IMR-90 (cell line): ENCODE measurements at places on chromosomes 1 and 21. TPM values are rescaled to one million over a fixed set of nuclear protein-coding genes. Genes with fewer than 3 reads are reported as not detected.
A peak's percentile ranks its signal among the peaks of the same experiment; 100 is the strongest.

DNA sequence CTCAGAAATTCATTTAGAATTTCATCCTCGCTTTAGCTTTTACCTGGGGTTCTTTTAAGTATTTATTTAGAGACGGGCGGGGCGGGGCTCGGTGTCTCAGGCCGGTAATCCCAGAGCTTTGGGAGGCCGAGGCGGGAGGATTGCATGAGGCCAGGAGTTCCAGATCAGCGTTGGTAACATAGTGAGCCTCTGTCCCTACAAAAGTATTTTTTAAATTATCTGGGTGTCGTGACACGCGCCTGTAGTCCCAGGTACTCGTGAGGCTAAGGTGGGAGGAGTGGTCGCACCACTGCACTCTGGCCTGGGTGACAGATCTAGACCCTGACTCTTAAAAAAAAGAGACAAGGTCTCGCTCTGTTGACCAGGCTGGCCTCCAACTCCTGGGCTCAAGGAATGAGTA lies 942 bp upstream of the RSBN1 start:
- DNase-seq: no peak
- no peak overlapping the region for H3K27ac ChIP-seq
- H3K4me3 ChIP-seq: no peak overlapping the region
- no peaks in the 10 kb centered on the region for H3K36me3 ChIP-seq
- H3K27me3 ChIP-seq: no peaks in the 10 kb centered on the region

DNA sequence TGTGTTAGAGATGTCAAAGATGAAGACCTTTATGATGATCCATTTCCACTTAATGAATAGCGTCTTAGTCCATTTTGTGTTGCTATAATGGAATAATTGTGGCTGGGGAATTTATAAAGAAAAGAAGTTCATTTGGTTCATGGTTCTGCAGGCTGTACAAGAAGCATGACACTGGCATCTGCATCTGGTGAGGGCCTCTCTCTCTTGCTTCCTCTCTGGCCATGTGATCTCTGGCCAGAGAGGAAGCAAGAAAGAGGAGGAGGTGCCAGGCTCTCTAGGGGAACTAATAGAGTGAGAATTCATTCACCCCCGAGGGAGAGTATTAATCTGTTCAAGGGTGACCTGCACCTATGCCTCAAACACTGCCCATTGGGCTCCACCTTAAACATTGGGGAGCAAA lies 242.8 kb downstream of the DISC1 start:
- no peaks in the 10 kb centered on the region for H3K36me3 ChIP-seq
- H3K27me3 ChIP-seq: no peaks in the 10 kb centered on the region
- H3K4me3 ChIP-seq: no peak overlapping the region
- peaks cover 9% of the 10 kb centered on the region for H3K4me1 ChIP-seq

DNA sequence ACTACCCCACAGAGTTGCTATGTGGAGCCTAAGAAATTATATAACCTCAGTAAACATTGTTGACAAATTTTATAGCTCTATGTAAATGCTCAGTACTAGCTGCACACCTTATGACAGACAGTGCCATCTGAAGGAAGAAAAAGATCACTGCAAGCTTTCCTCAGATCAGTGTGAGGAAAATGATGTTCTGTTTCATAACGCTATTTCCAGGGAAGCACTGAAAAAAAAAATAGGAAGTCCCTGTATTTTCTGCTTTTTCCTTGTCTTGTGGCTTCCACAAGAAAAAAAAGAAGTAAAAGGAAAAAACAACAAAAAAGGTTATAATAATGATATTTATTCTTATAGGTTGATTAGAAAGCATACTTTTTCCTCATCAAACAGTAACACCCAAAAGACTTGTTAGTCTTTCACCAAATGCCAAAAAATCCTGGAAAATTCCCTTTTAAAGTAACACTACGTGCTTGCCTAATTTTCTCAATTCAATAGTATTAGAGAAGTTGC lies 23.2 kb downstream of the LYST start:
- H3K4me1 ChIP-seq: no peaks in the 10 kb centered on the region; the same call in 1 of the 2 replicates
- peak; percentile 68 for DNase-seq
- no peaks in the 10 kb centered on the region for H3K36me3 ChIP-seq
- H3K27me3 ChIP-seq: no peaks in the 10 kb centered on the region
- no peak overlapping the region for H3K27ac ChIP-seq

- no peak overlapping the region for H3K27ac ChIP-seq
- H3K4me1 ChIP-seq: no peaks in the 10 kb centered on the region; the same call in 1 of the 2 replicates
- no peak overlapping the region for H3K4me3 ChIP-seq
- no peaks in the 10 kb centered on the region for H3K27me3 ChIP-seq
Observed at GRCh38 chr1:222583079-222583478, 6.7 kb downstream of the TAF1A start.

GRCh38 chr1:226304291-226304955 lies 4.5 kb downstream of the LIN9 start:
- no peak overlapping the region for H3K27ac ChIP-seq
- no peaks in the 10 kb centered on the region for H3K36me3 ChIP-seq
- no peak overlapping the region for H3K4me3 ChIP-seq
- H3K4me1 ChIP-seq: peaks cover 2% of the 10 kb centered on the region; the same call in 1 of the 2 replicates
- DNase-seq: no peak

TMEM51 gene
- 2.7 and 3.6 TPM in 2 replicates for total RNA-seq

DNA sequence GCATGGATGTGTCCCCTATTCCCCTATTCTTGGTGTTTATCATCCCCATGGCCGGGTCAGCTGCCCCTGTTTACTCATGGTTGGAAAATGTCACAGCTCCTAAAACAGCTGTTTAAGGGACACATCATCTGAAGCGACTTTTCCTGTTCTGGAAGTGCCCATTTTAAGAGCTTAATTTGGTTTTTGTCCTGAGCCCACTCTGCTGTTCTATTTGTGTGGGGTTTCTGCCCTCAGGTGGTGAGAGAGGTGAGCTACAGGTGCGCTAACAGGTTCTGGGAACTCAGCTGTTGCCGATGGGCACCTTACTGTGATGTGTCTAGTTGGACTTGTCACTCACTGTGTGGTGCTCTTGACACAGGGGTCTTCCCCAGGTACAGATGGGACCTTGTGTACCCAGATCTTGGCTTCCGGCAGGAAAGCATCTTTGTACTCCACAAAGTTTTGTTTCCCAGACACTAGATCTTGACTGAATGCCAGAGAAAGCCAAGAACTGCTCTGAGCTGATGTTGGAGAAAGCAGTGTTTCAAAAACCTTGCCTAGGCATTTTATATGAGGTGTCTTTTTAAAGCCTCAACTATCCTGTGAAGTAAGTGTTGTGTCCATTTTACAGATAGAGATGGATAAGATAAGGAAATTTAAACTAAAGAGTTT lies 59.0 kb upstream of the CD1D start:
- DNase-seq: peak; percentile 46
- H3K27me3 ChIP-seq: peaks cover 36% of the 10 kb centered on the region
- no peaks in the 10 kb centered on the region for H3K36me3 ChIP-seq
- H3K4me3 ChIP-seq: no peak overlapping the region
- H3K27ac ChIP-seq: no peak overlapping the region
- H3K4me1 ChIP-seq: no peaks in the 10 kb centered on the region; the same call in 1 of the 2 replicates

LRRC53 gene
- total RNA-seq: not detected in 2 replicates

DNA sequence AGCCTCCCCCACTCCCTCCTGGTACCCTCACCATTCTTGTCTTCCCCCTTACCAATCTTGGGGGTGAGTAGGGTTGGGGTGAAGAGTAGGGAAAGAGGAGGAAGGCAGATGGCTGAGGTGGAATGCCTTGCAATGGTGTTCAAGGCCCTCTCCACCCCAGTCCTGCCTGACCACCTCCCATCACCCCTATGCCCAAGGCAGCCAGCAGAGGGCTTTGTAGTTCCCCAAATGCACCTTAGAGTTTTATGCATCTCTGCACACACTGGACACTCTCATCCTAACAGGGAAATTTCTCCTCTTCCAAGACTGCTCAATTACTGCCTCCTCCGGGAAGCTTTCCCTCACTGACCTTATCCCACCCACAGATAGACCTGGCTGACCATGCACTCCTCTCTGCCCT lies 15.4 kb downstream of the KIF17 start:
- no peaks in the 10 kb centered on the region for H3K36me3 ChIP-seq
- H3K27ac ChIP-seq: no peak overlapping the region
- no peak overlapping the region for H3K4me3 ChIP-seq
- peaks cover 12% of the 10 kb centered on the region for H3K4me1 ChIP-seq
- peak; percentile 39 for DNase-seq

PLA2G5 gene
- total RNA-seq: not detected in 2 replicates

- no peak overlapping the region for H3K4me3 ChIP-seq
- H3K27me3 ChIP-seq: no peaks in the 10 kb centered on the region
- H3K27ac ChIP-seq: no peak overlapping the region
- H3K36me3 ChIP-seq: peaks cover 89% of the 10 kb centered on the region
- H3K4me1 ChIP-seq: peaks cover 50% of the 10 kb centered on the region
Observed at GRCh38 chr1:180169640-180170195, 15.0 kb downstream of the QSOX1 start.

TMEM240 gene
- 1.1 and 1.6 TPM in 2 replicates for total RNA-seq

LCE1B gene
- not detected in 2 replicates for total RNA-seq

MCOLN2 gene
- total RNA-seq: 0.54 and 1.1 TPM in 2 replicates

- no peak overlapping the region for H3K4me3 ChIP-seq
- DNase-seq: no peak
- no peak overlapping the region for H3K27ac ChIP-seq
- no peaks in the 10 kb centered on the region for H3K36me3 ChIP-seq
Observed at GRCh38 chr1:199700551-199700950, 327.0 kb upstream of the NR5A2 start.

GRCh38 chr1:203860396-203861025 lies 888 bp upstream of the SNRPE start:
- peaks cover 9% of the 10 kb centered on the region for H3K36me3 ChIP-seq
- no peak overlapping the region for H3K27ac ChIP-seq
- H3K4me3 ChIP-seq: no peak overlapping the region

RSPH1 gene
- not detected in 2 replicates for total RNA-seq

TDRD5 gene
- total RNA-seq: not detected in 2 replicates

LRIF1 gene
- total RNA-seq: 6.8 and 13.1 TPM in 2 replicates

KCNK1 gene
- 0.90 and 1.1 TPM in 2 replicates for total RNA-seq

UTS2 gene
- total RNA-seq: not detected in 2 replicates

DNA sequence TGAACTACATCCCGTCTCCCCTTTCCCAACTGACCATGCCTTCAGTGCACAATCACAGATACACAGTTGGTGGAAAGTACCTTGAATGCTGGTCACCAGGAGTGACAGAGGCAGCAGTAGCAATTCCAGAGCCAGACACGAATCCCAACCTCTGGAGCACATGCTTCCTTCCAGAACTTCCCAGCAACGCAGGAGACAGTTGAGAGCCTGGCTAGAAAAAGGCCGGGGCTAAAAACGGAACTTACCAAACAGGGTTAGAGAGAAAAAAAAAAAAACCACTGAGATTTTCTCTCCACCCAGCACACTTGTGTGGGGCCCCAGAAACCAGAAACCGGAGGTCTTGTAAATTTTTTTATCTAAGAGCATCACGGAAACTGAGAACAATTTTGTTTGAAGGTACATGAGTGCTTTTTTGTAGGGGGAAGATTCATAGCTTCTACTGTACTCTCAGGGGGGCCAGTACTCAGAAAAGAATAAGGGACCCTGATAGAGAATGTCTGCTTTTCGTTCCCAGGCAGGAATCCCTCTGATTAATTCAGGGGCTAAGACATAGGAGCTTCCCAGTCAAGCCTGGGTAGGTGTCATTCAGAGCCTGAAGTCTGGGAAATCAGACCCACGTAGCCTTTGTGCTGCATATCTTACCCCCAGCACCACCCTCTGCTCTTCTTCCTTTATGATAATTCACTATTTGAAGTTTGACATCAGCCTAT lies at the start of gene CD48:
Gene CD48 (minus strand): TSS at position 221 of the 710 bp plus-strand sequence. CDS start 59 bp downstream, at position 162.
- no peak within 1 kb of the TSS for H3K27ac ChIP-seq
- H3K27me3 ChIP-seq: no peaks in the 10 kb centered on the region
- H3K4me1 ChIP-seq: no peaks in the 10 kb centered on the region
- no peaks in the 10 kb centered on the region for H3K36me3 ChIP-seq

GRCh38 chr1:196205882-196206281 lies 402.4 kb downstream of the KCNT2 start:
- peaks cover 6% of the 10 kb centered on the region for H3K4me1 ChIP-seq
- H3K36me3 ChIP-seq: no peaks in the 10 kb centered on the region
- H3K4me3 ChIP-seq: no peak overlapping the region
- no peak for DNase-seq
- no peak overlapping the region for H3K27ac ChIP-seq

- DNase-seq: peak; percentile 63
- H3K27me3 ChIP-seq: no peaks in the 10 kb centered on the region
- H3K27ac ChIP-seq: no peak overlapping the region
Observed at GRCh38 chr1:119787776-119788175, 19.1 kb upstream of the HMGCS2 start.

DNA sequence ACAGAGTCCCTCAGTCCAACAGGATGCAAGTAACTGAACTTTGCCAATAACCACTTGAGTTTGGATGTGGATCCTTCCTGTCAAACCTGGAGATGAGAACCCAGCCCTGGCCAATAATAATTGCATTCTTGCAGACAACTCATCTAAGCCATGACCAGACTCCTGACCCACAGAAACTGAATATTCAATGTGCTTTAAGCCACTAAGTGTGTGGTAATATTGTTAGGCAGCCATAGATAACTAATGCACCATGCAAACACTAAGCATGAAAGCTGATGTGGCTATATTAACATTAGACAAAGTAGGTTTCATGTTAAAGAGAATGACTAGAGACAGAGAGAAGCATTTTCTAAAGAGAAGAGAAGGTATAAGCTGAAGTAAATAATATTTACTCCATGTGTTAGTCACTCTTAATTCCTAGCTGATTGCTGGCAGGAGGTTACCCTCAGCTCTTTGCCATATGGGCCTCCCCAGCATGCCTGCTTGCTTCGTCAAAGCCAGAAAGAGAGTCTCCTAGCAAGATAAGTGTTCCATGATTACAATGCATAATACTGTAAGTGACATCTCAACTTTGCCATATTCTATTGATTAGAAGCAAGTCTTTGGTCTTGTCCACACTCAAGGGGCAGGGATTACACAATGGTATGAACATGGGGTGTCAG lies 276.4 kb upstream of the PLXNA2 start:
- DNase-seq: no peak
- H3K27me3 ChIP-seq: no peaks in the 10 kb centered on the region
- H3K27ac ChIP-seq: no peak overlapping the region
- H3K4me1 ChIP-seq: no peaks in the 10 kb centered on the region
- H3K4me3 ChIP-seq: no peak overlapping the region

GRCh38 chr1:175090780-175091179 lies 23.1 kb downstream of the TNN start:
- H3K27ac ChIP-seq: no peak overlapping the region
- no peak for DNase-seq
- no peaks in the 10 kb centered on the region for H3K4me1 ChIP-seq
- no peaks in the 10 kb centered on the region for H3K36me3 ChIP-seq
- no peaks in the 10 kb centered on the region for H3K27me3 ChIP-seq

GRCh38 chr1:247445526-247446356 lies 12.2 kb downstream of the OR2B11 start:
- H3K36me3 ChIP-seq: no peaks in the 10 kb centered on the region
- no peaks in the 10 kb centered on the region for H3K27me3 ChIP-seq
- no peak for DNase-seq
- H3K27ac ChIP-seq: no peak overlapping the region
- H3K4me3 ChIP-seq: no peak overlapping the region

- H3K4me1 ChIP-seq: peaks cover 3% of the 10 kb centered on the region
- DNase-seq: peak; percentile 91
- H3K36me3 ChIP-seq: no peaks in the 10 kb centered on the region
- H3K27me3 ChIP-seq: no peaks in the 10 kb centered on the region
- peak overlapping the region; percentile 85 for H3K27ac ChIP-seq
- H3K4me3 ChIP-seq: no peak overlapping the region
Observed at GRCh38 chr1:215517441-215517891, 49.6 kb upstream of the KCTD3 start.
